Activated T-helper 17 cell treated with anti-CD3 and anti-CD28 coated beads, Interleukin-2, amount 50 U/mL, for 72 hours (primary cell): ENCODE measurements at places on chromosomes 12 and 14.
A peak's percentile ranks its signal among the peaks of the same experiment; 100 is the strongest.

- ATAC-seq, result no peak
Observed at GRCh38 chr12:545835-546234, 86.1 kb downstream of the B4GALNT3 start.

DNA sequence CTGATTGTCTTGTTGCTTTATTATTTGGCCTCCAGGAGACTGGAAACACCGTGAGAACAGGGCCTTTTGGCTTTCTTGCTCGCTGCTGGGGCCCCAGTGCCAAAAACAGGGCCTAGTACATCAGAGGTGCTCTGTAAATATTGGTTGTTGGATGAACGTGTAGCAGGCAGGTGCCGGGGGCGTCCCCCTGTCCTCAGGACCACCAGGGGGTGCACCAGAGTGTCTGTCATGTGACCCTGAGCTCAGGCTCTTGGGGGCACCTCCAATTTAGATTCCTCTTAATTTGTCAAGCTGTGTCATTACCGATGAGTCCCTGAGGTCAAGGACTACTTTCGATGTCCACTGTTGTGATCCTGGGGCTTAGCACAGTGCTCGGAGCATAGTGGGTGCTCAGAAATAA, 87.1 kb downstream of the ACACB start:
- no peak for ATAC-seq

DNA sequence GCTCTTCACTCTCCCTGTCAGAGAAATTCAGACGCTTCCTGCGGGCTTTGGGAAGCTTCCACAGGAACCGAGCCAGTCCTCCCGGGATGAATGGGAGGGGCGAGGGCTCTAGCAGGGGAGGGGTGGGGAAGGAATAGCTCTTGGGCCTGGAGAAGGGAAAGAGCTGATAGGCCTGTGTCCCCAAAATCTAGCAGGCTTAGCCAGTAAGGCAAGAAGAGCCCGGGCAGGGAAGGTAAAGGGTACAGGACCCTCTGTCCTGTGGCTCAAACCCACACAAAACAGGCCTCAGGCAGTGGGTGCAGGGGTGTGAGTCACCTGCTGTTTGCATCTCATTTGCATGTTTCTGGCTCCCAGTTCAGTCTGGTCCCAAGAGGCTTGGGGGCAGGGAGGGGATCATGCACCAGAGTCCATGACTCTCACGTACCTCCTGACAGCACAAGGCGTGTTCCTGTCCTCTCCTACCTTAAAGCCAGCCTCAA, 8.7 kb upstream of the SMUG1 start:
- ATAC-seq, result no peak

DNA sequence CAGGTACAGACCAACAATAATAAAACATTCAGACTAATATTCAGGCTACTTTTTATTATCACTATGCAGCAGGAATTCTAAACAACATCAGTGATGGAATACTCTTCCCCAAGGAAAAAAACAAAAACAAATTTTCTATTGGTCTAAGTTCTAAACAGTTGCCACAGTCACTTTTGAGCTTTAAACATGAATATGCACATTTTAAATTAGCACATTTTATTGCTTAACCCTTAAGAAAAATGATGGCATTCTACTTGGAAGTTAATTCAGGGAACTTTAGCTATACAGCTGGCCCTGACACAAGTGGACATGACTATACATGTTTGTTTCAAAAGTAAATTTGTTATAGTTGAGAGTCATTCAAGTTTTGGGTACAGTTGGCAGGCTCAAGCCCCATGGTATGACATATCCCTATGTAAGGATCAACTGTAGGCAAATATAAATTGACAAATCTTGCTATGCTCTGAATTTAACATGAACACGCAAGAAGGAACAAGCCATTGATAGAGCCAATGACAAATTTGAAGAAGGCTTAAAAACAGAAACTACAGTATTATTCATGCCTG, 224.3 kb upstream of the AMIGO2 start:
- no peak for ATAC-seq

DNA sequence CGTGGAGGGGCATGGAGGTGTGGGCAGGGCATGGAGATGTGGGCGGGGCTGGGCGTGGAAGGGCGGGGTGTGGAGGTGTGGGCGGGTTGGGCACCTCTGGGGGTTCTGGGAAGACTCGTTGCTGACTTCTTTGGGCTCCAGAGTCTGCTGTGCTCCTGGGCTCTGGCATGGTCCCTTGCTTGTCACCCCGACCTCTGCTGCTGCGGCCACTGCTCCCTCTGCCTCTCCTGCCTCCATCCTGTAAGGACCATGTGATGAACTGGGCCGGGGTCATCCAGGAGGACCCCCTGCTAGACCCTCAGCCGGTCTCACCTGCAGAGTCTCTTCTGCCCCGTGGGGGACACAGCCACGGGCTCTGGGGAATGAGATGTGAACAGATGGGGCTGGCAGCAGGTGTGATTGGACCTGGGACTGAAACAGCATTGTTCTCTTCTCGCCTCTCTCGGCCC, 15.3 kb downstream of the NOC4L start:
- no peak for ATAC-seq

DNA sequence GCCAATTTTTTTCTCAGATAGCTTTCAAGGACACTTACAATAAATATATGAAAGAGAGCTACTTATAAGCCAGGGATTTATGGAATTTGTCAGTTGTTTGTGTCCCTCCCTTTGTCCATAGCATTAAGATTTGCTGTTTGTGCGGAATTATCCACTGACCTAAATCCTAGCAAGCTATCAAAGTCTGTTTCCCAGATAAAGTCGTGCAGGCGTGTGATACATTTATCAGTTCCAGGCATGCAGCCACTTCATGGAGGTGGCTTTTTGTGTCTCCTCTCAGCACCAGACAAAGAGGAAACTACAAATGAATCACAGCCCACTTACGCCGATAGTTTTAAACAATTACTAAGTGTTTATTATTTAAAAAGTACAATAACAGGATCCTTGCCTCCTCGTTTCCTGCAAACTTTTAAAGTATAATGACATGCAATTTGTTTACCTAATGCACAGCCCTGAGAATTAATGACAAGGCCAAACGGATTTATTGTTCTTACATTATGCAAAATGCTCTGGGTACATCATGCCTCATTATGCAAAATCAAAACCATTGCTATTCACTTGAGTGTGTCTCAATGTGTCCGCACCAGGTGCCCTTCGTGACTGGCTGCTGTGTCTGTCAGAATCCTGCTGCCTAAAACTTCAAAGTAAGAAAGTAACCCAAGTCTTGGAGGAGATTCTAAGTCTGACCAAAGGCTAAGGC, 423.2 kb downstream of the GLT1D1 start:
- no peak for ATAC-seq

GRCh38 chr12:122166422-122167349, 7.3 kb downstream of the IL31 start:
- ATAC-seq, result peak; percentile 94

GRCh38 chr12:58774731-58775130, 145.6 kb downstream of the LRIG3 start:
- ATAC-seq, result no peak

- no peak for ATAC-seq
Observed at GRCh38 chr12:113348849-113349536, 9.4 kb upstream of the PLBD2 start.

GRCh38 chr14:26709019-26709418, 111.2 kb upstream of the NOVA1 start:
- ATAC-seq, result no peak

DNA sequence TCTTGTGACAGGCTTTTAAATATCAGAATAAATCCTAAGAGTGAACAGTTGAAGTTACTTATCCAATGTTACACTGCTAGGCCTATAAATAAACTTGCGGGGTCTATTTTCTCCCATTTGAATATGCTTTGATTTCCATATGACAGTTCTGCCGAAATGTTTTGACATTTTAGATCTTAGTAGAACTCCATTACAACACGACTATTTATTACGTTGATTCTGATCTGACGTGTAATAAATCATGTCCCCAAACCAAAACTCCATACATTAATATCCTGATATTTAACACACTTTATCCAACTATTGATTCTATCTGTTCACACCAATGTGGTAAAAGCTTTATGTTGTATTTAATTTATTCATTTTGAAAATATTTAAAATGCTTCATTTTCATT, 16.1 kb upstream of the NEMF start:
- no peak for ATAC-seq

DNA sequence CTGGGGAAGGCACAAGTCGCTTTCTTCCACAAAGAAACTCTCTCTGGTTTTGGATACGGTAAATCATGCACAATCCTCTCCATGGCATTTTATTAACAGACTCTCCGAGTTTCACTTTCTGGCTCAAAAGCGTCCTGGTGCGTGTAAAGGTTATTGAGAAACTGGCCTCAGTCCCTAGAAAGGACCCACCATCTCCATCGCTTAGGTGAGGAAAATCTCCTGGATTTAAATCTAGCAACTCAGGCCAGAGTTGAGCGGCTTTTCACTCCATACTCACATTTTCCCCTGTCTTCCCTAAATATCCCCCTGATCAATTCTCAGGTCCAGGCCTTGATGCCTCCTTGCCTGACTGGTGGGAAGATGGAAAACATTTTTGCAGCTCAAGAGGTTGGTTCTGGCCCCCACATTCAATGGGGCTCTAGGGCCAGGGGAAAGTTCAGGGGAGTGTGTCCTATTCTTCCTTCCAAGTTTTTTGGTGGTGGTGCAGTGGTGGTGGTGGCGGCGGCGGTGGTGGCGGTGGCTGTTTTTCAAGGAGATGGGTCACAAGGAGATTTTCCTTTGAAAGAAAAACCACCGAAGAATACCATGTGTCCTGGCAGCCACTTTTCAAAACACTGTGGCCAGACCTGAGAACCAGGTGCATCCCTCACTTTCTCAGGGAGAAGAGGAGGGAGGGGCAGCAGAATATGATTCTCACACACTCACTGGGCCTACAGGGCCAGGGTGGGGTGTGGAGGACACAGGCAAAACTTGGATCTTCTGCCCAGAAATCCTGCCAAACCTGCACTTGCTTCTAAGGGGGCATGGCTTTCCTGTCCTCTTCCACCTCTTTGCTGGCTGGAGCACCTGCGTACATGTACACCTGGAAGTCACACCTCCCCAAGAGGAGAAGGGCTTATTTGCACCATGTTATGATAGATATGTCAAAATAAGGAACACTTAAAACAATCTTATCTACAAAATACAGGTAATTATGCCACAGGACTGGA, 46.7 kb upstream of the PNMA1 start:
- ATAC-seq, result no peak

DNA sequence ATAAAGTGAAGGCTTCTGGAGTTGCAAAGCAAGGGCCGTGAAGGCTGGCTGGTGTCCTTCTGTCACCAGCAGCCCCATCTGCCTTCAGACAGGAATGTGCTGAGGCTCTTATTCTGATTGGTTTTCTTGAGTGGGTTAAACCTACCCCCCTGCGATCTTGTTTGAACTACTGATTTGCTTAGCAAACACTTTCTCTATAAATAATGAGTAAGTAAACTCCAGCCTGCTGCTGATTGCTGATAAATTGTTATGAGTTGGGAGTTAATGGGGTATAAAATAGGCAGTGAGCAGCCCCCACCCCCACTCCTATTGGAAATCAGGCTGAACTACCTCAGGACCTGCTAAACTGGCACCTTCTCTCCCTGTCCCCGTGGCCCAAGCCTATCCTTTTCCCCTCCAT, 146.1 kb upstream of the NOS1 start:
- ATAC-seq, result no peak
